Lower leg skin (tissue), 4 donors: ENCODE measurements at places on chromosomes 5 and 9. TPM values are rescaled to one million over a fixed set of nuclear protein-coding genes. Genes with fewer than 3 reads are reported as not detected.
A peak's percentile ranks its signal among the peaks of the same experiment; 100 is the strongest.

WWC1 gene
- 23.5 TPM for total RNA-seq

AP3B1 gene
- total RNA-seq = 31.1 TPM

CTSV gene
- 208 TPM for total RNA-seq

GRCh38 chr9:7216004-7216841 is 458.4 kb downstream of the KDM4C start:
- DNase-seq = no peak

GRCh38 chr5:59275170-59275509 is 618.4 kb downstream of the PDE4D start:
- no peak for DNase-seq

DNA sequence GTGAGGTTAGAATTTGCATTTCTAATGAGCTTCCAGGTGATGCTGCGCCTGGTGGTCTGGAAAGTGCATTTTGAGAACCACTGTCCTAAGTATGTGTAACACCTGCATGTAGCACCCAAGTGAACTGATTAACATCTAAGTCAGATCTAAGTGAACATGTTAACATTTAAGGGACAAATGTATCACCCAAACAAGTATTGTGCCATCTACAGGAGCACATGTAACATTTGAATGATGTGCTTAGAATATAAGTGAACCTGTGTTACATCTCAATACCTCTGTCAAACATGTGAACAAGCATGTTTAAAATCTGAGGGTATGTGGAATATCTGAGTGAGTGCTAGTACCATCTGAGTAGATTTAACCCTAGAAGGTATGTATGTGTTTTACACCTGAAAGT is 68.7 kb downstream of the PLPPR1 start:
- no peak for DNase-seq

GRCh38 chr5:57482671-57483106 is at the start of gene ACTBL2:
Gene ACTBL2, minus strand, starts transcription at chr5:57482811. Its CDS starts 104 bp downstream, at chr5:57482707.
- DNase-seq = no peak

- peak; percentile 23 for DNase-seq
Measured at GRCh38 chr9:88501086-88501485, 33.9 kb upstream of the NXNL2 start.

GRCh38 chr9:81289622-81290021 is 399.7 kb downstream of the TLE1 start:
- DNase-seq = no peak
